Psoas muscle (tissue), 8 donors: ENCODE measurements at places on chromosomes 3 and 15. TPM values are rescaled to one million over a fixed set of nuclear protein-coding genes. Genes with fewer than 3 reads are reported as not detected.

ZNF385D gene
- 3.7 TPM for total RNA-seq

ISG20 gene
- total RNA-seq, result 3.8 TPM

- DNase-seq, result no peak
These were observed 1037.5 kb downstream of the NAALADL2 start for GRCh38 chr3:175896655-175897054.

GRCh38 chr3:133466531-133467386, 66.9 kb downstream of the BFSP2 start:
- DNase-seq, result peak; percentile 35

GRCh38 chr3:143298886-143299535, 179.4 kb downstream of the CHST2 start:
- no peak for DNase-seq

DNA sequence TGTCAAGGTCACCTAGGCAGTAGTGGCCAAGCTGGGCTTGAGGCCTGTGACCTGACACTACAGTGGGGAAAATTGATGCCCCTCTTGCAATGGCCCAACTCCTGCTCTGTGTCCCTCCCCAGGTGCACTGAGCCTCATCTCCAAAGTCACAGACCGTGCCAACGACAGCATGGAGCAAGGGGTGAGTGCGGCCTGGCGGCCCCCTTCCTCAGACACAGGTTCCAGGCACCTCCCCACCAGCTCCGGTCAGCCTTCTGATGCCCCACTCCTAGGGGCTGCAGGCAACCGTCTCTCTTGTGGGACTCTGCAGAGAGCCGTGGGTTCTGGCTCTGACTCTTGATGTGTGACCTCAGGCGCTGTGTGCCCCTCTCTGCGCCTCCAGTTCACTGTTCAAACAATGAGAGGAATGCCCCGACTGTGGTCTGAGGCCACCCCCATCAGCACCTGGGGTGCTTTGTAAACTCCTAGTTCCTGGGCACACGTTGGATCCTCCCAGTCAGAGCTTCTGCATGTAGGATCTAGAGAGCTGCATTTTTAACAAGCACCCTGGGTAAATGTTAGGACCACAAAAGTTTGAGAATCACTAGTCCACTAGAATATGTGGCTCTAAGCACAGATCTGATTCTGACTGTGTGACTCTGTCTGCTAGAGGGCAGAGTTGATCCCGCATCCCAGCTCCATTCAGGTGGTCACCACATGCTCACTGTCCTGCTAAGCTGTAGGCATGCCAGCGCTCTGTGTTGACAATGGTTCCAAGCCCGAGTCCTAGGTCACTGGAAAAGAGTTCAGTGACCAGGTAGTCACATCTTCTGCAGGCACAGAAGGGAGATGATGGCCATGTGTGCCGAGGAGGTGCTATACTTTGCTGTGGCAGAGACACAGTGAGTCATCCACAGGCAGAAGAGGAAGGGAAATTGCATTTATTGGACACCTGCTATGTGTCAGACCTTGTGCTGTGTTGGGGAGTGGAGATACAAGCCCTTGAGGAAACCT, 46.2 kb upstream of the NR2C2 start:
- DNase-seq, result no peak

GRCh38 chr3:38597502-38598060, 51.9 kb downstream of the SCN5A start:
- peak; percentile 32 for DNase-seq

DNA sequence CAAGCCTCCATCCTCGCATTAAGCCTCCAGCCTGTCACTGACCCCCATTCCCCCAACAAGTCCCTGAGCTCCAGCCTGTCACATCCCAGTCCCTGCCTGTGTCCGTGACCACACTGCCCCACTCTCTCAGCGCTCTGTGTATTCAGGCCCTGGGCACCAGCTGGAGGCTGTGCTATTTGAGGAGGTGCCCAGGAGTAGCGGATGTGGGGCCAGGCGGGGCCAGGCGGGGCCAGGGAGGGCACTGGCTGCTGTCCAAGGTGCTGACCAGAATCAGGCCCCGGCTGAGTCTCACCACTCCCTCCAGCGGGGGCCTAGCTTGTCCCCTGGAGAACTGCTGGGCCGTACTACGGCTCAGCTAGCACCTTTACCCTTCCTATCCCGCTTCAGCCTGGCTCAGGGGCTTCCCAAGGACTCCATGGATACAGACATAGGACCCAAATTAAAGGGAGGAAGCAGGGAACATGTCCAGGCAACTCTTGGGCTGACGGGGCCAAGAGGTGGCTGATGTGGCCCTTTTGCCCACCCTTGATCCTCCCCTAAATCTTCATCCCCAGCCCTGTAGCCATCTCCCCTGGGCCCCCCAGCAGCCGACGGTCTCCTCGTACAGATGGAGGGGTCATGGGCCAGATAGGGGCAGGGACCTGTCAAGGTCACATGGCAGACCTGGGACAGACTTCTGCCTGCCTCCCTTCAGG, 1.1 kb downstream of the HHATL start:
- peak; percentile 85 for DNase-seq
